Caudate nucleus (tissue), 63 donors: ENCODE measurements at places on chromosomes 4 and X.

DNA sequence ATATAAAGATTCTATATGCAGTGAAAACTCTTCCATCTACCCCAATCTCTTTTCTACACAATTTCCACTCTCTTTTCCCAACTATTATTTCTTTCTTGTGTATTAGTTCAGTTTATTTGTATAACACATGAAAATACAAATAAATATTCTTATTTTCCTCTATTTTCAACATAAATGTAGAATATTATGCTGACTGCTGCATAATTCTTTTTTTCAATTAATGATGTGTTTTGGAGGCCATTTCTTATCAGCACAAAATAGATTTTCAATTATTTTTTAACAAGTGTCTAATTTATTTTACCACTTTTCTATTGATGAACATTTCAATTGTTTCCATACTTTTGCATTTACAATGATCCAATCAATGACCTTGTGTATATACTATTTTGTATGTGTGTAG is 557.7 kb upstream of the NR3C2 start:
- DNase-seq, result no peak

- DNase-seq, result no peak
These were observed 31.7 kb upstream of the METAP1 start for GRCh38 chr4:98963538-98964433.

GRCh38 chr4:151468715-151469696 is 60.0 kb downstream of the FHIP1A start:
- DNase-seq, result no peak

- no peak for DNase-seq
These were observed 65.3 kb downstream of the ANTXR2 start for GRCh38 chr4:80007745-80008149.

GRCh38 chr4:150286656-150287055 is 208.4 kb downstream of the DCLK2 start:
- no peak for DNase-seq

DNA sequence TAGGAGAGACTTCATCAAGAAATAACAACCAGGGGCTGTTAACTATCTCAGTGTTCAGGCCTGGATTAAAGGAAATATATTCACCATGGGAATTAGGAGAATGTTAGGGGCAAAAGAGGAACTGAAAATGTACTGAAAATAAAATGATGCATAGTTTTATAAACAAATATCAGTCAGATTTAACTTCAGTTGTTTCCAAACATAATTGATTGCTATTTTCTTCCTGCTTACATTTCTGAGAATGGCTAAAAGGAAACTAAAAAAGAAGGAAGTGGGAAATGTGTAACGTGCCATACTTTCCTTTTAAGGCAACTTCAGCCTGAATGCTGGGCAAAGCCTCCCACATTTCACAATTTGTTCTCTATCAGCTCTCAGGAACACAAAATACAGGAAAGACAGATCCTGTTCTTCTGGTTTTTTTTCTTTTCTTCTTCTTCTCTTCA is 178.1 kb downstream of the MAML3 start:
- no peak for DNase-seq

DNA sequence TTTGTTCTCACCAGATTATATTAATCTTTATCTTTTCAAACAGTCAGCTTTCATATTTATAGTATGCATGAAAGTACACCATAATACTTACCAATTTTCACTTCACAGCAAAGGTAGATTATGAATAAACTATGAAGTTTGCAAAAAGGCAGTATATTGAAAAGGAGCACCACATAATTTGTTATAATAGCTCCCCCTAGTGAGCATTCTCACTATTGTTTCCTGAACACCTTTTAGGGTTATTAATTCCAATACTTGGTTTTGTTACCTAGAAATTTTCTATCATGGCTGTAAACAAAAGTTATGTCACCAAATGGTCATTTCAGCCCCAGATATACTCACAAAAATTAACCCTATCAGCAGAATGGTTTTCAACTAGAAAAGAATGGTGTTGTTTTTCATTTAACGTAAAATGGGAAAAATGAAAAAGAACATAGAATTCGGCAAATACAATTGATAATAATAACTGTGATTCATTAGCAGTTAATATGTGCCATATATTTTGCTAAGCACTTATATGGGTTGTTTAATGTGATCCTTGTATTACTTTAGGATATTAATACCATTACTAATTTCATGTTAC is 30.2 kb upstream of the NKX6-1 start:
- no peak for DNase-seq
